ENCODE measurements at places on chromosomes 6 and 20.

DNA sequence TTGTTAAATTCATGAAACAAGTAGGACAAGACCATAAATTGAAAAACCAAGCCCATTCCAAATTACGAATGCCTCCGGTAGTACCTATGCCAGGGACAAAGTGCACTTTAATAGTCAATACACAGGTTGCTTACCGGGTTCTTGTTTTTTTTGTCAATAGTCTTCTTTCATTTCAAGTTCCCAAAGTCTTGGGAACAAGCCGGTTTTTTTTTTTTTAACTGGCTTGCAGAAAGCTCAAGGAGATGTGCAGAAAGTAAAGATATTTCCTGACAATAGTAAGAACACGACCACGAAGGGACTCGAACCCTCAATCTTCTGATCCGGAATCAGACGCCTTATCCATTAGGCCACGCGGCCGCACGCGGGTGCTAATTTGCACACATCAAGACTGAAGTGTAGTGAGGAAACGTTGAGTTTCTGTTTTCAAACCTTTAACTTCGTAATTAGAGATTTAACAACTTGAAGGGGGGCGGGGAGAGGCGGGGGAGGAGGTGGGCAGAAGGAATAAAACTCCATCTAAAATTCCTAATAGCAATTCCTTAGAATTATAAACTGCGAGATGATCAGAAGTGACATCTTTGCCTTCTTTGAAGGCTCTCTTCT lies 181.0 kb downstream of the TRIM27 start:
- peak; percentile 50 for DNase-seq

DNA sequence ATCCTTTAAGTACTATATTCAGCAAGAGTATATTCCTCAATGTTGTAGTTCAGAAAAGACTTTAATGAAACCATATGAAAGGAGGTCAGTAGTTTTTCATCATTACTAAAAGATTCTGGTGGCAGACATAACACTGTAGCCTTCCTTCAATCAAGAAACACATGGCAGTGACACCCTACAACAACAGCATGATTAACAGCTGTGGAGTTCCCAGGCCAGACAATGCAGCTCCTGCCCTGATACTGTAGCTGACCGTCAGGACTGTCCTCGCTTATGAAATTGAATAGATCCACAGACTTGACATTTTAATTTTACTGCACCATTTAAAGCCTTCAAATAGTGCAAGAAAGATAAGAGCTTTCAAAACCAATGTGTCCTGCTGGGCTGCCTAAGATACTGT lies 43.6 kb downstream of the USP45 start:
- DNase-seq, result no peak

DNA sequence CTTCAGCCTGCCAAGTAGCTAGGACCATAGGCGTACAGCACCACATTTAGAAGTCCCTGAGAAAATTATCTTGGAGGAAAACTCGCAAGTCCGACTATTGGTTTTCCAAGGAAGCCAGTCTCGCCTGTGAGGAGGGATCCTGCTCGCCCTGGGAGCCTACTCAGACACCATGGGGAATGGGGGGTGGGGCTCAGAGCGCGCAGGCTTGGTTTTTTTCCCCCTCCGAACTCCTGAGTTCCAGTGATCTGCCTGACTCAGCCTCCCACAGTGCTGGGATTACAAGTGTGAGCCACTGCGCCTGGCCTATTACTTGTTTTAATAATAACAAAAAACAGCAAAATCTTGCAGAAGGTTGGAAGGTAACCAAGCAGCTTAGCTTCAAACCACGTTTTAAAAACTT lies 153.7 kb downstream of the OR2B2 start:
- DNase-seq, result no peak

DNA sequence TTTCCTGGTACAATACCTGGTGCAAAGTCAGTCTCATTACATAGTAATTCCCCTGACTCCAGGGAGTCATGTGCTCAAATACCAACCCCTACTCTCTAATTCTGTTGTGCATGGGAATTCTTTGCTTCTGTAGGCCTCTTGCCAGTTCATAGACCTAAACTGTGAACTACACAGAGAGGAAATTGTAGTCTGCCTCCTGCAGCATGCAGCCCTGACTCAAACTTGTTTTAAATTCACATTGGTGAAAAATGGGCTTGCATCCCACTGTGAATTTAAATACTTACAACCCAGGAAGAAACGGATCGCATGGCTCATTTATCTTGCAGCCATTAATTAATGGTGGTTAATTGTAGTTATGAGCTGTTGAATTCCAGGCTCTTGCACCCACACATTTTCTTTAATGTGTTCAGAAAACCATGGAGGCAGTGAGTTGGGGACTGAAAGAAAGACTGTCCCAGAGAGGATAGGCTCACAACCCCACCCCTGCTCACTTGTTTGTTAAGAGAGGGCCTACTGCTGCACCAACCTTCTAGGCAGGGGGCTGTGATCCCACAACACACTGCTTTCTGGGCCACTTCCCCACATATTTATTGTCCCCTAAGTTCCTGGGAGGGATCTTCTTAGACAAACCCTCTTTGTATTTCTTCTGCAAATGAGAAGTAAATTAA lies 579.1 kb downstream of the DHX35 start:
- no peak for DNase-seq

- peak; percentile 14 for DNase-seq
Measured at GRCh38 chr6:129252377-129253071, 369.6 kb downstream of the LAMA2 start.

DNA sequence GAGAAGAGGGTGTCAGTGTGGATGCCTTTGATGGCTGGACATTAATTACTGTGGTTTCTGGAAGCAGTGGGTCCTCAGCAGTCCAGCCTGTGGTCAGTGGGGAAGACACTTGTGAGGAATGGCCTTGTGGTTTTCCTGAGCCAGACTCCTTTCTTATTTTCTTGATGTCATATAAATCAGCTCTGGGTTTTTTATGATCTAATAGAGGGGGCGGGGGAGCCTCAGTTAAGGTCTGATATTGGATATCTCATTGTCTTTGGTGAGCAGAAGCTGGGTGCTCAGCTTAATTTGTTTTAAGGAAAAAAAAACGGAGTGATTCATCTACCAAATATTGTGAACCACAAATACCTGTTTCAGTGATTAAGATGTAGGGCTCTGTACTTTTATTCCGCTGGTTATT lies 62.1 kb downstream of the OTOR start:
- DNase-seq, result peak; percentile 55

All from fibroblast of upper back skin (primary cell).